Stimulated activated CD8-positive, alpha-beta memory T cell treated with anti-CD3 and anti-CD28 coated beads, Interleukin-7, amount 100 ng/mL, for 1 hour (primary cell): ENCODE measurements at places on chromosomes 2 and 18.

DNA sequence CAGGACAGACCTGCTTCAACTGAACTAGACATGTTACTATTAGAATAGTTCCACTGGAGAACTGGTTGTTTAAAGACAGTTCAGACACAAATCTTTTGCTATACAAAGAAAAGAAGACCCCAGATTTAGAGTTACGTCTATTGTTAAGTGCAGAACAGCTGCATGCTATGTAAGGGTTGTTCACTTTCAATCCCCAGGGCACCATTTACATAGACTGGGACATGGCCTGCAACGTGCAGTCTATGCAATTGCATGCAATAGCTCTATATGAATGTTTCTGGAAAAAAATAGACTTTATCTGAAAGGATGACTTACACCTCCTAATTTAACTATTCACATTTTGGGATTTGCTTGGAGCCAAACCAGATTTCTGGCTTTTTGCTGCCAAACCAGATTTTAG lies 36.1 kb upstream of the DPP10 start:
- DNase-seq = no peak

- no peak for DNase-seq
These were observed 13.5 kb upstream of the LBH start for GRCh38 chr2:30217644-30218337.

- no peak for DNase-seq
These were observed 949.8 kb upstream of the LRATD1 start for GRCh38 chr2:13682540-13683272.

DNA sequence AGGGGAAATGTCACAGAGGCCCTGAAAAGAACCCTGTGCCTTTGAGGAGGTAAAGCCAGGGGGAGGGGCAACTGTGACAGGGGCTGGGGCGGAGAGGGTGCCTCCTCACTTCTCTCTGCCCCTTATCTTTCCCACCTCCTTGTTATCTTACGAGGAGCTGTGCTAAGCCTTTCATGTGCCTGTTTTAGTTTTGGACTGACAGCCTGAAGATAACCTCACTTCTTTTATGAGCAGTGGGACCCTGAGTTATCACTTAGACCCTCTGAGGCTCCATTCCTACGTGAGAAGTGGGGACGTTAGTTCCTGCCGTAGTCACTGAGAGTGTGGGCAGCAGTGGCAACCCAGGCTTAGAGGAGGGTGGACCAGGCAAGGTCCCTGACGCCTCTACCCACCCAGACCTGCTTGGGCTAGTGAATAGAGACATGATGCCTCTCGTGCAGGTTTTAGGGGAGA lies 39.5 kb upstream of the LBH start:
- no peak for DNase-seq
